Glutamatergic neuron (in vitro differentiated cells): ENCODE measurements at places on chromosomes 11 and 22. TPM values are rescaled to one million over a fixed set of nuclear protein-coding genes. Genes with fewer than 3 reads are reported as not detected.

DNA sequence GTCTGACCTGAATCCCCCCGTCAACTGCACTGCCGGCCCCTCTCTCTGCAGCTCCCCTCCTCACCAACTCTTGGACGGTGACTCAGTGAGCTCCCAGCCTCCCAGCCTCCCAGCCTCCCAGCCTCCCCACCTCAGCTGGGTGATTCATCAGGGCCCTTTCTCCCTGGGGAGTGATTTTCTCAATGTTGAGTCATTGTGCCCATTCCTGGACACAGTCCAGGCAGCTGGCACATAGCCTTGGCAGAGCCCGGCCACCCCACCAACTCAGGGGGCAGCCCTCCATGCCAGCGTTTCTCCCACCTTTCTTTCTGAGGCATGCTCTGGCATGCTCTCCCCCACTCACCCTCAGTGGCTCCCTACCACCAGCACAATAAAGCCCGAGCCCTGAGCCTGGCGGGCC is 30.7 kb downstream of the PDE2A start:
- DNase-seq = no peak
- peak overlapping the region; percentile 53 for H3K4me3 ChIP-seq

- H3K36me3 ChIP-seq = no peaks in the 10 kb centered on the region
- no peaks in the 10 kb centered on the region for H3K27me3 ChIP-seq
- H3K4me3 ChIP-seq = no peak overlapping the region
Observed at GRCh38 chr11:12961615-12962014, 47.5 kb upstream of the RASSF10 start.

GRCh38 chr22:34579519-34579918 is 486.4 kb upstream of the ISX start:
- no peaks in the 10 kb centered on the region for H3K27me3 ChIP-seq
- DNase-seq = no peak
- H3K36me3 ChIP-seq = no peaks in the 10 kb centered on the region

BTBD18 gene
- total RNA-seq = not detected

- DNase-seq = no peak
- H3K36me3 ChIP-seq = no peaks in the 10 kb centered on the region
- no peak overlapping the region for H3K27ac ChIP-seq
- H3K4me3 ChIP-seq = no peak overlapping the region
- H3K27me3 ChIP-seq = peaks cover 4% of the 10 kb centered on the region
Observed at GRCh38 chr11:65128182-65129145, 5.9 kb downstream of the SYVN1 start.

- no peaks in the 10 kb centered on the region for H3K36me3 ChIP-seq
- no peak overlapping the region for H3K4me3 ChIP-seq
- H3K27me3 ChIP-seq = peaks cover 7% of the 10 kb centered on the region
- peaks cover 20% of the 10 kb centered on the region for H3K4me1 ChIP-seq
Observed at GRCh38 chr11:126630893-126631798, 275.7 kb downstream of the ST3GAL4 start.

- peak overlapping the region; percentile 24 for H3K27ac ChIP-seq
- H3K4me3 ChIP-seq = no peak overlapping the region
- no peak for DNase-seq
- H3K27me3 ChIP-seq = no peaks in the 10 kb centered on the region
Observed at GRCh38 chr11:97687111-97687510, 1297.3 kb downstream of the JRKL start.

GRCh38 chr22:42294034-42294985 is 23.9 kb upstream of the TCF20 start:
- H3K27ac ChIP-seq = no peak overlapping the region
- H3K36me3 ChIP-seq = no peaks in the 10 kb centered on the region
- peaks cover 29% of the 10 kb centered on the region for H3K4me1 ChIP-seq
- DNase-seq = no peak

- no peak overlapping the region for H3K27ac ChIP-seq
- peaks cover 8% of the 10 kb centered on the region for H3K36me3 ChIP-seq
- H3K4me1 ChIP-seq = no peaks in the 10 kb centered on the region
- peaks cover 3% of the 10 kb centered on the region for H3K27me3 ChIP-seq
Observed at GRCh38 chr22:39562839-39563489, 7.6 kb upstream of the CACNA1I start.

ART1 gene
- not detected for total RNA-seq

C1QTNF5 gene
- total RNA-seq = 0.32 TPM

XBP1 gene
- total RNA-seq = 77.4 TPM

TRIM29 gene
- not detected for total RNA-seq

DNA sequence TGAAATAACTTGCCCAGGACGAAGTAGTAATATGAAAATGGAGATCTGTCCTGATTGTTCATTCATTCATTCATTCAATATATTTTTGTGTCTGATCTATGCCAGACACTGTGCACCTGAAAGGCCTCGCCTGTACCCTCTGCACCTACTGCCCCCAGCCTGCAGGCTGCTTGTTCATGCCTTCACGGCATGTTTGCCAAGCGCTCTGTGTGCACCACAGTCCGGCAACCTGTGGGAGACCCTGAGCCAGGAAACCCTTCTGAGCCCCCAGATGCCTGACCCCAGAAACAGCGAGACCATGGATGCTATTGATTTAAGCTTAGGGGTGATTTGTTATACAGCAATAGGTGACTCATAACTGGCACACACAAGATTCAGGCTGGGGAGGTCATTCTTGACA is 47.0 kb downstream of the RTL6 start:
- peaks cover 15% of the 10 kb centered on the region for H3K27me3 ChIP-seq
- H3K36me3 ChIP-seq = peaks cover 3% of the 10 kb centered on the region
- DNase-seq = no peak
- H3K27ac ChIP-seq = no peak overlapping the region

DNA sequence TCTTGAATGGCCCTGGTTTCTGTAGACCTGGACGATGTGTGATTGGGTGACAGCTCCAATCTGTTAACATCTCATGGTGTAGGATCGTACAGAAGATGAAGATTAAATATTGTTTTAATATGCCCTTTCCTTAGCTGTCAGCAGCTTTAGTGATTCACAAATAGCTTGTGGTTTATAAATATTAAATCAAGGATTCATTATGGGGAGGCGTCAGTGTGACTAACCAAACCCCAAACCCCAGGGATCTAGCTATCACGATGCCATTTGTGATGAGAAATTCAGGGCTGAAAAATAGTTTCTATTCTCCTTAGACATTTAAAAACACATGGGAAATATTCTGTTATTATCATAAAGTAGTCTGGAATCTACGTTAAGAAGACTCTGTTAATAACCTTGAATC is 73.4 kb downstream of the NCAM1 start:
- H3K27me3 ChIP-seq = peaks cover 5% of the 10 kb centered on the region
- peaks cover 42% of the 10 kb centered on the region for H3K4me1 ChIP-seq
- no peak overlapping the region for H3K27ac ChIP-seq
- DNase-seq = no peak
- no peak overlapping the region for H3K4me3 ChIP-seq

GRCh38 chr22:38755155-38755910 is 465 bp downstream of the SUN2 start:
- H3K27me3 ChIP-seq = peaks cover 13% of the 10 kb centered on the region
- H3K27ac ChIP-seq = peak overlapping the region; percentile 98
- peak; percentile 77 for DNase-seq
- H3K4me3 ChIP-seq = peak overlapping the region; percentile 99
- peaks cover 27% of the 10 kb centered on the region for H3K4me1 ChIP-seq
- peaks cover 4% of the 10 kb centered on the region for H3K36me3 ChIP-seq

GRCh38 chr11:96162816-96163499 is 180.0 kb downstream of the MAML2 start:
- no peak overlapping the region for H3K27ac ChIP-seq
- peaks cover 29% of the 10 kb centered on the region for H3K4me1 ChIP-seq

GRCh38 chr11:62560566-62561103 is 13.1 kb downstream of the EEF1G start:
- H3K4me1 ChIP-seq = peaks cover 13% of the 10 kb centered on the region
- peaks cover 5% of the 10 kb centered on the region for H3K36me3 ChIP-seq
- no peak overlapping the region for H3K27ac ChIP-seq
- no peaks in the 10 kb centered on the region for H3K27me3 ChIP-seq
- H3K4me3 ChIP-seq = no peak overlapping the region
- DNase-seq = peak; percentile 75

ADM2 gene
- 37.6 TPM for total RNA-seq

DNA sequence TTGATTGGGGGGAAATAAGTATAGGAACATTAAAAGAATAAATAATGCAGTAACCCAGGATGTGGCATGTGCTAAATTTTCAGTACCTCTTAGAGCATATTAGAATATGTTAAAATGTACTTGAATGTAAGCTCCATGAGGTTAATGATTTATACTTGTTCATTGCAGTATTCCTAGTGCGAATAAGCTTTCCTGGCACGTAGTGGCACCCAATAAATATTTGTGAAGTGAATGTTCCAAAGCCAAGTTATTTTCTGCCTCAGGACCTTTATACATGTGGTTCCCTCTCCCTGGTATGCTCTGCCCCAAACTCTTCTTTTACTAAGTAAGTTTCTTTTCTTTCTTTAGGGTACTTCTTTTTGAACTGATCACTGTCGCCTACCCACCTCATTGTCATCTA is 118.8 kb downstream of the DBX1 start:
- peaks cover 48% of the 10 kb centered on the region for H3K4me1 ChIP-seq
- H3K27ac ChIP-seq = no peak overlapping the region
- H3K4me3 ChIP-seq = no peak overlapping the region

CLNS1A gene
- total RNA-seq = 75.5 TPM

DNA sequence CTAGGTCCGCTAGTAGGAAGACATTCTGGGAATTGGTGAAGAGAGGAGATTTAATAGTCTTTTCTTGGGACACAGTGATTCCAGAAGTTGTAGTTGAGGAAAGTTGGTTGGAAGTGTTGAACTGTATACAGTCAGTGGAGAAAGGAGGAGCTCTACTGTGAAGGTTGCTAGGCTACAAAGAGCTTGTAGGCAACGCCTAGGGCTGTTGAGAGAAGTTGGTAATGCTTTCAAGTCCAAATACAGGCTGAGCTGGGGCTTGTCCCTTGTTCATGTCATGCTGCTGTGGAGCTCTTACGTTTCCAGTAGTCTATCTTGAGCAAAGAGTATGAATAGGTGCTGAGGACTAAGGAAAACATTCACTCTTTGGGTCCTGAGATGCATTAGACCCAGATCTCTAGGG is 1.1 kb downstream of the TBCEL start:
- DNase-seq = no peak
- H3K36me3 ChIP-seq = no peaks in the 10 kb centered on the region
- peaks cover 11% of the 10 kb centered on the region for H3K4me1 ChIP-seq
- H3K27ac ChIP-seq = no peak overlapping the region
- peaks cover 2% of the 10 kb centered on the region for H3K27me3 ChIP-seq
- peak overlapping the region; percentile 90 for H3K4me3 ChIP-seq

CCDC87 gene
- total RNA-seq = 0.51 TPM

DNA sequence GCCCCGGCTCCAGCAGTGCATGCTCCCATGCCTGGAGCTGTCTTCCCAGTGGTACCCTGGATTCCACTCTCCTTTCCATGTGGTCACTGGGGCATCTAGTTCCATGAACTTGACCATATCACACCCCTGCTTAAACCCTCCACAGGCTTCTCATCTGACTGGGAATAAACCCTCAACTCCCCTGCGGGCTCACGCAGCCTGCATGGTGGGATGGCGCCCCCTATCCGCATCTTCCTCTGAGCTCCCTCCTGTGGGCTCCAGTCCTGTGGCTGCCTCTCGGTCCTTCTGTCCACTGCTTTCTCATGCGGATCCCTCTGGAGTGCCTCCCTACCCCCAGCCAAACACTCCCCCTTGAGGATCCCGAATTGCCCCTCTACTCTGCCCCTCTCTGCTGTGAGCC is 41.4 kb upstream of the TTLL12 start:
- H3K36me3 ChIP-seq = no peaks in the 10 kb centered on the region
- no peak overlapping the region for H3K27ac ChIP-seq
- peak; percentile 79 for DNase-seq

- H3K4me1 ChIP-seq = peaks cover 3% of the 10 kb centered on the region
- DNase-seq = no peak
- peaks cover 3% of the 10 kb centered on the region for H3K27me3 ChIP-seq
- no peaks in the 10 kb centered on the region for H3K36me3 ChIP-seq
- H3K27ac ChIP-seq = no peak overlapping the region
Observed at GRCh38 chr22:36790648-36791047, 14.7 kb upstream of the IFT27 start.

DNA sequence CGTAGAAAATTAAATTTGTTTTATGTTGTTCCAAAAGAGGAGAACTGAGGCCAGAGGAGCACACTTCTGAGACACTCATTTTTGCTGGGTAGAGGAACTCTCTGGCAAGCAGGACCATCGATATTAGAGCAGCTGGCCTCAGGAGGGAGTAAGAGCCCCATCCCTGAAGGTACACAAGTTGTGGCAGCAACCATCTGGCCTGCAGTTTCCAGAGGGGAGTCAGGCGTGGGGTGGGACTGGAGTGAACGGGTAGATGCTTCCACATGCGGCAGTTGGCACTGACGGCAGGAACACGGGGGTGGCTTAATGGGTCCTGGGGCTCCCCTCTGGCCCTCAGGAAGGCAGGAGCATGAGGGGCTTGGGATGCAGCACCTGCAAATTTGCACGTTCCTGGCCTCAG is 13.2 kb upstream of the SSTR3 start:
- H3K27me3 ChIP-seq = peaks cover 8% of the 10 kb centered on the region
- no peak overlapping the region for H3K27ac ChIP-seq
- H3K4me3 ChIP-seq = no peak overlapping the region
- no peak for DNase-seq
- peaks cover 5% of the 10 kb centered on the region for H3K36me3 ChIP-seq

PHLDB1 gene
- total RNA-seq = 78.4 TPM

GRCh38 chr22:29824677-29825076 is 13.4 kb downstream of the ASCC2 start:
- no peak overlapping the region for H3K4me3 ChIP-seq
- H3K4me1 ChIP-seq = peaks cover 4% of the 10 kb centered on the region
- no peaks in the 10 kb centered on the region for H3K36me3 ChIP-seq
- no peak overlapping the region for H3K27ac ChIP-seq
- no peak for DNase-seq

- peaks cover 5% of the 10 kb centered on the region for H3K27me3 ChIP-seq
- no peaks in the 10 kb centered on the region for H3K4me1 ChIP-seq
Observed at GRCh38 chr11:130861902-130862860, 54.1 kb downstream of the SNX19 start.

DNA sequence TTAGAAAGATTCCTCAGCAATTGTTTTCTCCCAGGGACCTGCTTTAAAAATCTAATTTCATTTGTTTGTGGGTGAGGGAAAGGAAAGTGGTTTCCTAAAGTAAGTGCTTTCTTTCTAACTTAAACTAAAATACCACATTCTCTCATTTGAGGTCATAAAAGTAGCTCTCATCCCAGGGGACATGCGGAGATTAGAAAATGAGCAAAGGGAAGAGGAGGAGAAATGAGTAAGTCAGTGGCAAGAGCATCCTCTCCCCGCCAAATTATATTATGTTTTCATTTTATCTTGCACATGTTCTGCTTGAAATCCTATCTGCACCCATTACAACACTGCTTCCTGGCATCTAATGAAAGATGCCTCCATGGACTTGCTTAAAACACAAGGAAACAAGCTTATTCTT is 191.4 kb downstream of the ARHGAP42 start:
- DNase-seq = no peak
- peaks cover 9% of the 10 kb centered on the region for H3K36me3 ChIP-seq
- H3K4me1 ChIP-seq = peaks cover 9% of the 10 kb centered on the region
- no peak overlapping the region for H3K4me3 ChIP-seq
- no peak overlapping the region for H3K27ac ChIP-seq

FAM180B gene
- total RNA-seq = not detected

APOL4 gene
- total RNA-seq = not detected

MPPED2 gene
- total RNA-seq = 11.0 TPM

CCDC117 gene
- 11.7 TPM for total RNA-seq
